ENCODE measurements at places on chromosomes 6 and 20.

DNA sequence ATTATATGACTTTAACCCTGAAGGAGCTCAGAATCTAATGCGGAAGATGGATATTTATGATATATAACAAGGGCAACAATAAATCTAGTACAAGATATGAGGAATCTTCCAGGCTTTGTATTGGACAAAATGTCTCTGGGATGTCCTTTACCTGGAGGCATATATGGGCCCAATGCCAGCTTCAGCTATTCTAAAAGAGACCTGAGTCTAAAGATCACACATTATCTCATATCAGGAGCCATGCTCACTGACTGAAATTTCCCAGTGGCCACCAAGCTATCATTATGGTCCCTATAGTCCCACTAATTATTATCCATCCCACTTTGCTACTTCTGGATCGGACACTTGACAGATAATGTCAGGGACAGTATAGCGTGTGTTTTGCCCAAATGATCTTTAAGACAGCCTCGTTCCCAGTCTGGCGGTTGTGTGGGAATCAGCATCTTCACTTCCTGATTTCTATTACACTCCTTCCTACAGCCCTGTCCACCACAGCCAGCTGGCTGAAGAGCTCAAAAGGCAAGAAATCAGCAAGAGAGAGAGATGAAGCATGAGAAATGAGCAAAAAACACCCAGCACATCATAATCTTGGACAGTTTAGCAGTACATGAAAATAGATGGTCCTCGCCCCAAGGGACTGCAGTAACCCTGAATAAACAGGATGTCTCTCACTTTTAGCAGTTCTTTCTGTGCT, 34.9 kb downstream of the KLHL31 start:
- no peak for DNase-seq

- no peak for DNase-seq
Observed at GRCh38 chr20:18326990-18327389, 38.7 kb downstream of the ZNF133 start.

DNA sequence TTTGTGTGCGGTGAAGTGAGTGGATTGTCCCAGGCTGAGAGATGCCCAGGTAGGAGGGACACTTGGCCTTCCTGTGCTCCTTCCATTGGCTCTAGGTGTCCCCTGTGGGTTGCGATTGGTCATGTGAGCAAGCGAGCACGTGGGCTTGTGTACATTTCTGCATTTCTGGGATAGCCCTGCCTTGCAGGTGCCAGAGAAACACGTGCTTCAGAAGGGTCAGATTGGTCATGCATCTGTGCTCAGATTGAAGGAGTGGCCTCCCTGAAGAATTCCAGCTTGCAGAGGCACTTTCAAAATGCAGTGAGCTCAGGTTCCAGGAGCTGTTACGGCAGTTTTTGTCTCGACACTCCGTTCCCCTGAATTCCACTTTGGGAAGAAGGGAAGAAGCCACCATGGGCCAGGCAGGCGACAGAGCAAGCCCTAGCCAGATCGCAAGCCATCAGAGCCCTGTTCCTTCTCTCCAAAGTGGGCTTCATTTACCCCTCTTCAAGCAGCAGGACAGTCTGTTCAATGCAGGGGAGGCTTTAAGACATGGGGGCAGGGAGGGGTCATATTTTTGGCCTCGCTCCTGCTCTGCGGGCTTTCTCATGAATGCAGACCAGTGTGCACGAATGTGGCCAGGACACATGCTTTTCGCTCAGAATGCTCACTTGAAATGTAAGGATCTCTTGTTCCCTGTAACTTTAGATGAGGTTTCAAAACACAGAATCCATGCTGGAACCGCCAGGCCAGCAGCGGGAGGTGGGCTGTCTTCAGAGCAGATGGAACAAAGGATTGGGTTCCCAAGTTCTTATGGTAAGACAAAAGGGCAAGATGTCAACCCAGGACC, 78.6 kb upstream of the AKAP12 start:
- DNase-seq = no peak

GRCh38 chr6:164066766-164067165, 652.2 kb downstream of the QKI start:
- no peak for DNase-seq

DNA sequence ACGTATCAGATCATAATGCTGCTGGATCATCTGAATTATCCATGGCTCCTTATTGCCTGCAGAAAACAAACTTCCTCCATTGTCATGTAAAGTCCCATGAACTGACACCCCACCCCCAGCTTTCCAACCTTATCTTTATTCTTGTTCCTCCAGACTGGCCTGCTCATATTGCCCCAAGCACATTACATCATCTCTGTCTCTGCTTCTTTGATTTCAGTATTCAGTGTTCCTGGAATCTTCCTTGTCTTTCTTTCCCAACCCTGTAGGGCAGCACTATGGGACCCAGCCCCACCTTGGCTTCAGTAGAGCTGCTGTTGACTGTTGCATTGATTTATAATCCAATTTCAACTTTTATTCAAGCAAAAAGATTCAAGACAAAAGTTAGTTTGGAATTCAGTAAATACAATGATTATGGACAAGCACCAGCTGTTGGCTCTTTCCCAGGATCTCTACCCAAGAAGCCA, 187.5 kb upstream of the ECI2 start:
- no peak for DNase-seq

DNA sequence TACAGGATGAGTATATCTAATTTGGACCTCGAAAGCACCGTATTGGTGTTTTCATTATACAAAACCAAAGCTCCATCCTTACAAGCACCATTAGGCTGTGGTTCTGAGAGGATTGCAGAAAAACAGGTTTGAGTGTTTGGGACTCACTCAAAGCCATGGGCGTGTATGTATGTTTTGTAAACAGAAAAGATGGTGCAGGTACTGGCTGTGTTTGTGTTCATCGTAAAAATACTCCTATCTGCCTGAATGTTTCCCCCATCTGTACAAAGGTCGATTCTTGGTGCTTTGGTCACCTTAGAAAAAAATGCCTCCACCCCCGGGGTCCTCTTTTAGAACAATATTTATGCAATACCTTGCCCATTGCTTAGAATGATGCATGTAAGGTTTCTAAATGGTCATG, 286.6 kb downstream of the TSHZ2 start:
- DNase-seq = no peak

- no peak for DNase-seq
Observed at GRCh38 chr20:20872428-20872827, 160.0 kb upstream of the RALGAPA2 start.

DNA sequence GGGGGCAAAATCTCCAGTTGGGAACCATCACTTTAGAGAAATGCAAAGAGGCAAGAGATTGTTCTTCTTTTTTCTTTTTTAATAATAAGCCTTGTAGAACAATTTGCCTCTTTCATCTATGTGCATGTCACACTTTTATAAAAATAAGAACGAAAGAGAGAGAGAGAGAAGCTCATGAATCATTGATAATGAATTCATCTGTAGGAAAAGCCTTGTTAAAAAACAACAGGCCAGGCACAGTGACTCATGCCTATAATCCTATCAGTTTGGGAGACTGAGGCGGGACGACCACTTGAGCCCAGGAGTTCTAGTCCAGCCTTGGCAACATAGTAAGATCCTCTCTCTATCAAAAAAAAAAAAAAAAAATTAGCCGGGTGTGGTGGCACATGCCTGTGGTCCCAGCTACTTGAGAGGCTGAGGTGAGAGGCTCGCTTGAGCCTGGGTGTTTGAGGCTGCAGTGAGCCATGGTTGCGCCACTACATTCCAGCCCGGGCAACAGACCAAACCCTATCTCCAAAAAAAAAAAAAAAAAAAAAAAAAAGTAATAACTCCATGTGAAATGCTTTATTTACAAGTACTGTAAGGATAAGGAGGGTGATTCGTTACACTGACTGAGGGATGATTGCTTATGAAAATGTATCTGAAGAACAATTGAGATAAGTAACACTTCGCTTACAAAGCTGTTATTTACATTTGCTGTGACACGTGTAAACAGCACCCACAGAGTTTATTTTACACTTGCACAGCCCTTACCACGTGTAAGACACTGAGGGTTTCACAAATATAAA, 6.0 kb downstream of the CCN5 start:
- peak; percentile 69 for DNase-seq

DNA sequence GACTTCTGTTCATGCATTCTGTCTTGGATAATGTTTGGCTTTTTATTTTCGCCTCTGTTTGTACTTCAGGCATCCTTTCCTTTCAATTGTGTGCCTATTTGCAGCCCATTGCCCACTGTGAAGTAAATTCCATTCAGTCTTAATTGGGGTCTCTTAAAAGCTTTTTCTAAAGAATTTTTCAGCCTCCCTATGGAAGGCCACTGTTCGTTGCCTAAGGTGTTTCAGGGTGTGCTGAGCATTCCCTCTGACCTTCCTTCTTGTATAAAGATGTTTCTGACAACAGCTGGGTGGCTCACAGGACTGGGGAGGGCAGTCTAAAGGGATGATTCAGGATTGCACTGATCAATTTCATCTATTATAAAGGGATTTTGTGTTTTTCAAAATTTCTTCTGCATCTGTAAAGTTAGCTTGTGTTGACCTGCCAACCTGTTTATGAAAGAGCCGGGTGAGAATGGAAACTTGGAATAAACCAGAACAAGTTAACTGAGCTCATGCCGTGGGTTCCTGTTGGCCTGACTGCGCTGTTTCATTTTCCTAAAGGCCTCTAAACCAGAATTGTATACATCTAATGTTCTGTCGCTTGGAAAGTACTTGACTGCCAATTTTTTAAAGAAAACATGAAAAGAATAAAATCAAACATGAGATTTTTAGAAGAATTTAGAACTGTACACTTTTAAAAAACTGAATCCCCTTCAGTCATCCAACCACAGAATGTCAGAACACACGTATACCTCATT, 14.3 kb downstream of the PHACTR2 start:
- DNase-seq = no peak

DNA sequence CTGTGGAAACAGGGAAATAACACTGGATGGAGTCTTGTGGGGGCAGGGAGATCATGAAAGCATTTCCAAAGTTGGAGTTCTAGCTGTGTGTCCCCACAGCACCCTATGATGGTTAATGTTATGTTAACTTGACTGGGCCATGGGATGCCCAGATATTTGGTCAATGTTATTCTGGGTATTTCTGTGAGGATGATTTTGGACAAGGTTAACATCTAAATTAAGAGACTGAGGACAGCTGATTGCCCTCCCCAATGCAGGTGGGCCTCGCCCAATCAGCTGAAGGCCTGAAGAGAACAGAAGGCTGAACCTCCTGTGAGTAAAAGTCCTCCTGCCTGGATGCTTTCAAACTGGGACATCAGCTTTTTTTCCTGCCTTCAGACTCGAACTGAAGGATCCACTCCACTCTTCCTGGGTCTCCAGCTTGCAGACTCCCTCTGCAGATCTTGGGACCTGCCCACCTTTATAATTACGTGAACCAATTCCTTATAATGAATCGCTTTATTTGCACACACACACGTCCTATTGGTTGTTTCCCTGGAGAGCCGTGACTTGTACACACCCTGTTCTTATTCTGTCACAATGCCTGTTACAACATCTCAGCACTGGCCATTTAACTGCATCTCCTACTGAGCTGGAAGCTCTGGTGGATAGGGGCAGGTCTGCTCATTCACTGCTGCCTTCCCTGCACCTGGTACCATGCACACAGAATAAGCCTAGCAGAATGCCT, 99.5 kb upstream of the IYD start:
- DNase-seq = no peak

Data from GM03348 (cell line).